ENCODE measurements at places on chromosomes 16 and 17.

DNA sequence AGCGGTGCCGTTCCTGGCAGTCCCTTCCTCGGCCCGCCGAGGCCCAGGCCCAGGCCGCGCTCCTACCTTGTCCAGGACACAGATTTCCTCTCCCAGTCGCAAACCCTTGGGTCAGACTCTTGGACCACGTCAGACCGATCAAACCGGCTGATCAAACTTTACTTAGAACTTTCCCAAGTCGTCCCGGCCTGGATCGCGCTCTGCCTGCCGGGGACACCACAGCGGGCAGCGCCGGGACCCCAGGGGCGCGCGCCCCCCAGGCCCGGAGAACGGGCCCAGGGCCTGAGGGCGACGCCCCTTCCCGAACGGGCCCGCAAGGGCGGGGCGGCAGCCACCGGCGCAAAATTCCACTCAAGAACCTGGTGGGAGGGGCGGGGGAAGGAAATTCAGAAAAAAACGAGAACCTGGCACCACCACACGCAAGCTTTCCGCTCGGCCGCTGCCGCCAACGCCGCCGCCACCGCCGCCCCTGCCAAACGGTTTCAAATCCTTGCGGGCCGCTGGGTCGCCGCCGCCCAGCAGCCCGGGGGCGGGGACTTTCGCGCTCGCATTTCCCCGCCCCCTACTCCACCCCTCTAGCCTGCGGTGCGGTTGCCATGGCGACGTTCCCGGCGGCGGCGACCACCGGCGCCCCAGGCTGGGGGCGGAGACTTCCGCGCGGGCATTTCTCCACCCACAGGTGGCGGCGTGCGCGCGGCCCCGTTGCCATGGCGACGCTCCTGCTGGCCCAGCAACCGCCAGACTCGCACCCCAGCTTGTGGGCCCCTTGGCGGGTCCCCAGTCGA is at the start of gene CEP112:
CEP112 (minus strand) TSS at position 541 of the 785 bp plus-strand sequence.
- peak; percentile 93 for DNase-seq

GRCh38 chr17:55988861-55989260 is 164.4 kb upstream of the ANKFN1 start:
- no peak for DNase-seq

DNA sequence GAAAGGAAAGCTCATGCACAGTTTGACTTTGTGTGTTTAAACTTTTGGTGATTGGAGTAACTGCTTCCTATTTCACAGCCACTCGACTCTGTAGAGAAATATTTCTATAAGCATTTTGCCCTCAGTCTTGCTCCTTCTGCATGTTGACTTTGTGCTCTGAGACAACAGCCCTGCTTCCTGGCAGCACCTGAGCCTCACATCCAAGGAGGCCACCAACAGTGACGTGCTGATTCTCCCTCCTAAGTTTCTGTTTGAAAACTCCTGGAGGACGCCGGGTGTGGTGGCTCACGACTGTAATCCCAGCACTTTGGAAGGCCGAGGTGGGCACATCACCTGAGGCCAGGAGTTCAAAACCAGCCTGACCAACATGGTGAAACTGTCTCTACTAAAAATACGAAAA is 23.9 kb upstream of the WSB1 start:
- DNase-seq = no peak

DNA sequence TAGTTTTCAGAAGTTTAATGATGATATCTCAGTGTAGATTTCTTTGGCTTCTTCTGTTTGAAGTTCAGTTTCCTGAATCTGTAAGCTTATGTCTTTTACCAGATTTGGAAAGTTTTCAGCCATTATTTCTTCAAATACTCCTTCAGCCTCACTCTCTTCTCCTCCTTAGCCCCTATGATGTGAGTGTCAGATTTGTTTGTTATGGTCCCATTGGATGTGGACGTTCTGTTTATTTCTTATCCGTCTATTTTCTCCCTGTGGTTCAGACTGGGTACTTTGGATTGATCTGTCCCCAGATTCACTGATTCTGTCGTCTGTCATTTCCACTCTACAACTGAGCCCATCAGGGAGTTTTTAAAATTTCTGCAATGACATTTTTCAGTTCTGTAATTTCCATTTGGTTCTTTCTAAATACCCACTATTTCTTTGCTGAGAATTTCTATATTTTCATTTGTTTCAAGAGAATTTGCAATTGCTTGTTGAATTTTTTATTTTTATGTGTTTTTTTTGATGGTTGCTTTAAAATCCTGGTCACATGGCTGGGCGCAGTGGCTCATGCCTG is 110.9 kb downstream of the SEC14L1 start:
- no peak for DNase-seq

DNA sequence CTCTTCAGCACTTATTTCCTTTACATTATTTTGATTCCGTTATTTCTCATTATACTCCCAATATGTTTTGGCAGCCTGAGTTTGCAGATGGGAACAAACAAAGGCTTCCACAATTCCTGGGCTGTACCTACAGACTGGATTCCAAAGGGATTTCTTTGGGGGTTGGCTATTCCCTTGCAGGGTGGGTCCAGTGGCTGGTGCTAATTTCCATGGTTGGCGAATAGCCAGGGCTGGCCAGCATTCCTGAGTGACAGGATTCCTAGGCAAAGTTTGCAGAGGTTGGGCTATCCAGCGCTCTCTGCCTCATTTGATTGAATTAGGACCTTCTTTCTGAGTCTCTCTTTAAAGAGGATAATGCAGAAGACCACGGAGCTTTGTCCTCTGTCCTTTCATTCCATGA is 207.4 kb downstream of the MAF start:
- DNase-seq = no peak

DNA sequence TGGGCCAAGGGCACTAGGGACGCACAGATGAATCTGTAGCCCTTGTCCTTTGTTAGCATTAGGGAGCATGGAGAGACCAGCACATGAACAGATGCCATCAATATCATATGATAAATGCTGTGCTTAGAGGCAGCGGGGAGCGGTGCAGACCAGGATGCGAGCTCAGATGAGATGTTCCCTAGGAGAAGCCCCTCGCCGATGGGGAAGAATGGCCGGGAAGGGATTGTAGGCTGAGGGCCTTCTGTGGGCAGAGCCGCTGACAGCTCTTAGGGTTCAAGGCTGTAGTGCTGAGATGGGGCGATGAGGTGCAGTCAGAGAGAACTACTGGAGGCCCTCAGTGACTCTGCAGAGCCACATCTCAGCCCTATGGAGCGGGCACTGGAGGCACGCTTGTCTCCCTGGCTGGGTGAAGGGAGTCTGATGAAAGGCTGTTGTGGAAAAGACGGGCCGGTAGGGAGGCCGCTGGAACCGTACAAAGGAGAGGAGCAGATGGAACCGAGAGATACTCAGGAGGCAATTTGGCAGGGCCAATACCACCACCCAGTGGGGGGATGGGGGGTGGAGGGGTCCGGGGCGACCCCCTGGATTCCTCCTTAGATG is 66.3 kb upstream of the ENDOV start:
- DNase-seq = no peak

- DNase-seq = peak; percentile 51
Observed at GRCh38 chr17:78313735-78314648, 45.9 kb downstream of the SOCS3 start.

GRCh38 chr17:57537524-57538410 is 207.3 kb downstream of the CCDC182 start:
- DNase-seq = no peak

GRCh38 chr17:43453331-43453812 is 30.4 kb upstream of the DHX8 start:
- no peak for DNase-seq

DNA sequence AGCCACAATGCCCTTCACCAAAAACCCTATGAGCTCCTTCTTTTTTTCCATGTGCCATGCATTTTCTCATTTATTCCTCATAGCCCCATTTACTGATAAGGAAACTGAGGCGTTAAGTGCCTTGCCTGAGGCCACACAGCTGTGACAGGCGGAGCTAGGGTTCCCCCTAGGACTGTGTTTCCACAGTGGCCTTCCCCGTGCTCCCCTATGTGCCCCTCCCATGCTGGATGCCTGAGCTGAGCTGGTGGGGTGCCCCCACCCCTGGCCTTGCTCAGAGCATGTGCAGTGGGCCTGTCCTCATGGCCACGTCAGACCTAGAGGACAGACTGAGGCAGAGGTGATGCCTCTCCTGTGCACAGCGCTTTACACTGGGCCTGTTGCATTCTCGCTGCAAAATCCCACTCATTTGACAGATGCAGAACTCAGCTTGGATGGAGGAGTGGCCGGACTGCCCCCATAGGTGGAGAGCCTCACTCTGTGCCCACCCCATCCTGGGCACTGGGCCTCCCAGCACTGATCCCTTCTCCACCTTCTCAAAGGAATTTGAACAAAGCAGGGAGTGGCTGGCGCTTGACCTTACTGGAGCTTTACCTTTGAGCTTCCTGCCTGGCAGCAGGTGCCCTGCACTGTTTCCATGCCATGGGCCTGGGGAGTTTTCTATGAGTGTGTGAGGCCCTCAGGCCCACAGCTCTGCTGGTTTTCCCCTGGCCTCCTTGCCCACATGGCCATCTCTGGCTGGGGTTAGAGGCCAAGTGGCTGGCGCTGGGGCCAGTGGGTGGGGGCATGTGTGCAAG is 2.6 kb downstream of the MAP2K3 start:
- no peak for DNase-seq

DNA sequence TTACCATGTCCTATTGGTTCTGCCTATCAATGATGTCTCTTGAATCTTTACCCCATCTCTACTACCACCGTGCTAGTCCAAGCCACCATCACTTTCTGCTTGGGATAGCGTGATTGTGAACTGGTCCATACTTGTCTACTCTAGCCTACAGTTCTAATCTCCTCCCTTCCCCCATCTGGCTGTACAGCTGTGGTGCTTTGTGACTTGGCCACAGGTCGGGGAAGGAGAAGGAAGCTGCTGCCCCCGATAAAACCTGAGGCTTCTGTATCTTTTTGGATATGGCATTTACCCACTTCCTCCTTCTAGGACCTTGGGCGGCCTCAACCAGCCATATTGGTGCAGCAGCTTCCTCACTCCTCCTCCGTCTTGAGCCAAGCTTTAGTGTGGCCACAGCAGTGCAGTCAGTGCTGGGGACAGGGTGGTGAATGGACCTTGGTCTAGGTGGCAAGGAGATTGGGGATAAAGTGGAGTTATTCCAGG is 314 bp upstream of the ITGA2B start:
- DNase-seq = no peak

DNA sequence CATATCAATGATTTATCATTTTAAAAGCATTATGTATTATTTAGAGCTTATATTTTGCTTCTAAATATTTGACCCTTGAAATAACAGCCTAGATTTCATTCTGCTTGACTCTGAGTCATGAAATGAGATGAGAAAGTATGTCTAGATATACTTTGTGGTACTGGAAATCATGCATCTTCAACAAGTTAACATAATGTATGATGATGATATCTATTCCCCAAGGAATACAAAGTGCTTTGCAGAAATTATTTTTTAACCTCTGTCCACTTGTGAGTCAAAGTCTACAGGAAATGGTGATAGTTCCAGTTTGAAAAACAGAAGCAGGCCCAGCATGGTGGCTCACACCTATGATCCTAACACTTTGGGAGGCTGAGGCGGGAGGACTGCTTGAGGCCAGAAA is 36.1 kb downstream of the GOSR1 start:
- DNase-seq = no peak

DNA sequence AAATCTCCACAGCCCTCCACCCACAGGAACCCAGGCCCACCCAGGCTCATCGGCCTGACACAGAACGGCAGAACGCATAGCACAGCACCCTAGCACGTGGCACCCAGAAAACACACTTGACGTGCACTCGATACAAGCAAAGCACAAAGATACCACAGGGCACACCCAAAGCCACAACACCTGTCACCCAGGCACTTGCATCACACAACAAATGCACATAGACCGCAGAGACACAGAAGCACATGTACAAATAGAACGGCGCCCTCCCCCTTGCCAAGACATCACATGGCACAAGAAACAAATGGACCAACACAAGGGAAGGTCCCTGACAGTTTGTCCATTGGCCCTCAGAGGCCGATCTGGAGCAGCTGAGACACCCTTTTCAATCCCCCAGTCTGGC is 147.7 kb upstream of the WSCD1 start:
- DNase-seq = no peak

DNA sequence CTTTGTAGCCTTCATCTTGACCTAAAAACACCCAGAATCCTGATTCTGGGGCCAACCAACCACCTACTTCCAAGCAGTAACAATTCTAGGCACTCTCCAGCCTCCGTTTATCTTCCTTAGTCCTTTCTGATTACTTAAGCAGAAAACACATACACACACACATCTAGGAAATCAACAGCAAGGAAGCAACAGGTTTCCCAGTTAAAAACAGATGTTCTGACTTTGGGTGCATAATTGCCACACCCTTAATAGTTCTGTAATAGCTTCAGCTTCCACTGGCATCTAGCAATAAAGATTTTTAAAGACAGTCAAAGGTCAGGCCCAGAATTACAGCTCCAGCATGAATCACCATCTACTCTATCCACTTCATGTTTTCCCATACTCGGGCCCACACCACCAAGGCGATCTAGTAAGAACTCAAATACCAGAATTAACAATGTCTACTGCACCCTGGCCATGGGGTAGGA is 2.6 kb downstream of the ARHGAP17 start:
- DNase-seq = no peak

DNA sequence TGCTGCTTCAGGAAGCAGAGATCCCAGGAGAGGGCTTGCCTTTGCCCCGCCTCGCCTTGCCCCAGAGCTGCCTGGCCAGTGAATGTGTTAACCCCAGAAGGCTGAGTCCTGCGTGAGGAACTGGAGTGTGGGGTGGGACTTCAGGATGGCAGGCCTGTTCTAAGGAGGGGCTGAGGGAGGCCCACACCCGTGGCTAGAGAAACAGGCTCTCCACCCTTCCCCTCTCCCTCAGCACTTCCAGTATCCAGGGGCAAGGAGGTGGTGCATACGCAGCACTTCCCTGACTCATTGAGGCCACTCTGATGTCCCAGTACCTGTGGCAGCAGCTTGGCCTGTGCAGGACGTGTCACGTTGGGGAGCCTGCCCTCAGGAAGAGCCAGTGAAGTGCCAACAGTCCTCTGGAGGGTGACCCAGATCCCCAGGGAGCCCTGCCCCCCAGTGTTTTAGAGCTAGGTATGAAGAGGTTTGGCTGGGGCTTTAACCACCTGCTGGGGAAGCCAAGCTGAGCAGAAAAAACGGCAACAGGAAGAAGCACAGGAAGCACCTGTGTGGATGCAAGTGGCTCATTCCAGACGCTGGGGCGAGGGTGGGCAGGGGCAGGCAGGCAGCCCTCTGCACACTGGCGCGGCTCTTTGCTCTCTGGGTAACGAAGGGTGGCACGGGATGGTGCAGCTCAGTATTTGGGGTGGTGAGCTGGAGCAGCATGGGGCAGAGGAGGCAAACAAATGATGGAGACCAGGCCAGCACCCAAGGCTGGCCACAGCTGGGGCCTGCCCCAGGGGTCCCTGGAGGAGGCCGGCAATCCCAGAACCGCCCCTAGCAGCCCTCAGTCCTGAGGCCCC is 14.7 kb upstream of the CTCF start:
- DNase-seq = no peak
